Neural progenitor cell (in vitro differentiated cells): ENCODE measurements at places on chromosomes 12 and 14.
A peak's percentile ranks its signal among the peaks of the same experiment; 100 is the strongest.

DNA sequence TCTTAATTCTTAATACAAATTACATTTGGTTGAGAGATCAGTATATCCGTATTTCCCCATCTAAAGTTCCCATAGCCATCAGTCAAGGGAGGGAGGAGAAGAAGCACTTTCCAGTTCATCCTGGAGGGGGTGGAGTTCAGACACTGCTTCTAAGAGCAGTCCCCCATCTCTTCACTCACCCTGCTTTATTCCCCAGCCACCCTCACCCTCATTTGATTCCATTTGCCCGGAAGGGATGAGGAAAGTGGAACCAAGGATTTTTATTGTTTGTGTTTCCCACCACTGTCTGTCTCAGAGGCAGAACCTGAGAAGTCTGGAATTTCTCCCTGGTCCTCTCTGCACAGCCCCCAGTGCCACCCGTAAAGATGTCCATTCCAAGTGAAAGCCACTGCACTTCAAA, 134.2 kb upstream of the HIF1A start:
- no peak overlapping the region for H3K4me3 ChIP-seq
- peak; percentile 11 for DNase-seq
- H3K36me3 ChIP-seq, result no peaks in the 10 kb centered on the region
- H3K27me3 ChIP-seq, result no peaks in the 10 kb centered on the region

GRCh38 chr12:25271486-25272098, 20.9 kb upstream of the KRAS start:
- no peak overlapping the region for H3K27ac ChIP-seq
- no peaks in the 10 kb centered on the region for H3K36me3 ChIP-seq
- H3K4me1 ChIP-seq, result no peaks in the 10 kb centered on the region
- DNase-seq, result no peak
- H3K27me3 ChIP-seq, result no peaks in the 10 kb centered on the region
- no peak overlapping the region for H3K4me3 ChIP-seq

DNA sequence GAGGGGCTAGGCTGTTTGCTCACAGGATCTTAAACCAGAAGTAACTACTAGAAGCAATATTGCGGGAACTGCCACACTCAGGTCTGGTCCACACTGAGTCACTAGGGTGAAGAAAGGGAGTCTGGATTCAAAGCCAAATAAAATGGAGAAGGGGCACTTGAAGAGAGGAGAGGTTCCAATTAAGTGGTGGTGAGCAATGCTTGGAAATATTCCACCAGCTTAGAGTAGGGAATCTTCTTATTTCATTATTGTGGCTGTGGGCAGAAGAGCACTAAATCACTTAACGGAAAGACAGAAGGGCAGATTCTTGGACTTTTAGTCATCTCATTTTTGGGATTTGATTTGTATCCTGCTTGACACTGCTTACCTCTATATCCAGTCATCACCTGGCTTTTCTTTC, 48.6 kb upstream of the PPP1R12A start:
- no peak for DNase-seq
- H3K36me3 ChIP-seq, result no peaks in the 10 kb centered on the region
- peaks cover 7% of the 10 kb centered on the region for H3K4me1 ChIP-seq
- no peak overlapping the region for H3K4me3 ChIP-seq

GRCh38 chr12:118979763-118980406, 1.5 kb upstream of the SRRM4 start:
- H3K4me1 ChIP-seq, result peaks cover 14% of the 10 kb centered on the region
- peak; percentile 92 for DNase-seq
- peak overlapping the region; percentile 73 for H3K4me3 ChIP-seq
- H3K27ac ChIP-seq, result no peak overlapping the region
- H3K27me3 ChIP-seq, result peaks cover 56% of the 10 kb centered on the region
- no peaks in the 10 kb centered on the region for H3K36me3 ChIP-seq

DNA sequence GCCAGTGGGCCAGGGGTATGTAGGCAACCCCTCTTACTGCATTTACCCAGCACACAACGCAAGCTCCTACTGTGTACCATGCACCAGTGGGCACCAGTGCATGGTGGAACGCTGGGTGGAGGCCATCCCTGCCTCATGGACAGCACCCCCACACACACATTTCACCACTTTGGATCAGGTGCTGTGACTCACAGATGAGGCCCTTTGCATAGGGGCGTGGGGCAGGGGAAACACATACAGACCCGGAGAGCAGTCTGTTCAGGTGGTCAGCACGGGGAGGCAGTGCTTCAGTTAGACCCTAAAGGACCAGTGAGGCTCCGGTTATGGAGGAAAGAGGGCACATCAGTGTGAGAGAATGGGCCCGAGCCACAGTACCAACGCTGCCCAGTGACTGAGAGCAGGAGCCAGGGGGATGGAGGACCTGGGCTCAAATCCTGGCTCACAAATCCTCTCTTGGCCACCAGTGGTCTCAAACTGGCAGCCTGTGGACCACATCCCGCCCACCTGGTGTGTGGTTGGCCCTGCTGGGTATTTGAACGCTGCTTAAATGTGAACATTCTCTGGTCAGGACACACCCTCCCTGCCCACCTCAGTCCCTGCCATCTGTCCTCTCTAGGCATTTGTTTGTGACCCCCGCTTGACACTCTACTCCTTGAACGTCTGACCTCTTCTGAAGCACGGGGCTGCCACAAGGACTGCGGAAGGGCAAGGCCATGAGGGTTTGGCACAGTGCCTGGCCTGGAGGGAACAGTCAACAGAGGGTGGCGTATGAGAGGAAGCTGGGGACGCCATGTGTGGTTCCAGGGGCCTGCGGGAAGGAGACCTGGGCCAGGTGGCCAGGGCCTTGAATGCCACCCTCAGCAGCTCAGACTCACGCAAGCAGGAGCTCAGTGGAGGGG, 46.7 kb downstream of the FAM222A start:
- no peak overlapping the region for H3K4me3 ChIP-seq
- peaks cover 20% of the 10 kb centered on the region for H3K4me1 ChIP-seq
- no peak for DNase-seq
- H3K27ac ChIP-seq, result no peak overlapping the region
- H3K27me3 ChIP-seq, result no peaks in the 10 kb centered on the region
- H3K36me3 ChIP-seq, result no peaks in the 10 kb centered on the region

- no peak for DNase-seq
- H3K4me3 ChIP-seq, result no peak overlapping the region
- no peaks in the 10 kb centered on the region for H3K36me3 ChIP-seq
- peaks cover 2% of the 10 kb centered on the region for H3K4me1 ChIP-seq
Observed at GRCh38 chr14:100582496-100583165, 4.6 kb downstream of the BEGAIN start.

GRCh38 chr12:87991483-87991882, 37.7 kb downstream of the C12orf50 start:
- no peaks in the 10 kb centered on the region for H3K27me3 ChIP-seq
- no peaks in the 10 kb centered on the region for H3K36me3 ChIP-seq
- peaks cover 5% of the 10 kb centered on the region for H3K4me1 ChIP-seq
- H3K27ac ChIP-seq, result no peak overlapping the region
- no peak for DNase-seq
